Right lobe of liver (tissue), 6 donors: ENCODE measurements at places on chromosomes 4 and X. TPM values are rescaled to one million over a fixed set of nuclear protein-coding genes. Genes with fewer than 3 reads are reported as not detected.

- H3K27me3 ChIP-seq, result no peaks in the 10 kb centered on the region
- no peaks in the 10 kb centered on the region for H3K36me3 ChIP-seq
These were observed 48.6 kb downstream of the PDGFRA start for GRCh38 chr4:54277691-54278090.

GRCh38 chr4:67092351-67092750 is 453.0 kb downstream of the CENPC start:
- H3K27ac ChIP-seq, result no peak overlapping the region
- H3K27me3 ChIP-seq, result no peaks in the 10 kb centered on the region
- H3K4me1 ChIP-seq, result no peaks in the 10 kb centered on the region
- no peak for DNase-seq
- H3K4me3 ChIP-seq, result no peak overlapping the region

GRCh38 chrX:69155786-69156520 is 9.3 kb downstream of the PJA1 start:
- no peaks in the 10 kb centered on the region for H3K27me3 ChIP-seq
- no peak for DNase-seq
- H3K27ac ChIP-seq, result no peak overlapping the region
- no peak overlapping the region for H3K4me3 ChIP-seq

DNA sequence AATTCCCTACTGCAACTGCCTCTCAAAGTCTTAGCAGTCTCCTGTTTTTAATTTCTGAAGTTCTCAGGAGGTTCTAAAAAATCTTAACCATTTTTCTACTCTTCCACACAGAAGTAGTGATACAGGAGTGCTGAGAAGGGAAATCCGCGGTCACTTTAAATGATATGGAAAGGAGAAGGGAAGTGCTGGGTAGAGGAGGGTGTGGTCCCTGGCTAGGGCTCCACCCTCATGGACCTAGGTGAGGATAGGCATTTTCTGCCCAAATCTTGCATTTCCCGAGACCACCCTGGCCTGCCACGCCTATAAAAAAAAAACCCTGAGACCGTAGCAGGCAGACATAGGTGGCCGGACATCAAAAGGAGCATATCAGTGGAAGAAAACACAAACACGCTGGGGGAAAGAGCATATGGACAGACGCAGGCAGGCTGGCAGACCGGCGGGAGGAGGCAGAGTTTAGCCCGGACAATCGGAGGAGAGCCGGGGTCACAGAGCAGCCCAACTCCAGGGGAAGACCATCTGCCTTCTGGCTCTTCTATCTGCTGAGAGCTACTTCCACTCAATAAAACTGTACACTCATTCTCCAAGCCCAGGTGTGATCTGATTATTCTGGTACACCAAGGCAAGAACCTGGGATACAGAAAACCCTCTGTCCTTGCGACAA is 85.7 kb downstream of the POU3F4 start:
- no peak overlapping the region for H3K4me3 ChIP-seq
- no peaks in the 10 kb centered on the region for H3K27me3 ChIP-seq
- no peak for DNase-seq
- H3K36me3 ChIP-seq, result no peaks in the 10 kb centered on the region

DNA sequence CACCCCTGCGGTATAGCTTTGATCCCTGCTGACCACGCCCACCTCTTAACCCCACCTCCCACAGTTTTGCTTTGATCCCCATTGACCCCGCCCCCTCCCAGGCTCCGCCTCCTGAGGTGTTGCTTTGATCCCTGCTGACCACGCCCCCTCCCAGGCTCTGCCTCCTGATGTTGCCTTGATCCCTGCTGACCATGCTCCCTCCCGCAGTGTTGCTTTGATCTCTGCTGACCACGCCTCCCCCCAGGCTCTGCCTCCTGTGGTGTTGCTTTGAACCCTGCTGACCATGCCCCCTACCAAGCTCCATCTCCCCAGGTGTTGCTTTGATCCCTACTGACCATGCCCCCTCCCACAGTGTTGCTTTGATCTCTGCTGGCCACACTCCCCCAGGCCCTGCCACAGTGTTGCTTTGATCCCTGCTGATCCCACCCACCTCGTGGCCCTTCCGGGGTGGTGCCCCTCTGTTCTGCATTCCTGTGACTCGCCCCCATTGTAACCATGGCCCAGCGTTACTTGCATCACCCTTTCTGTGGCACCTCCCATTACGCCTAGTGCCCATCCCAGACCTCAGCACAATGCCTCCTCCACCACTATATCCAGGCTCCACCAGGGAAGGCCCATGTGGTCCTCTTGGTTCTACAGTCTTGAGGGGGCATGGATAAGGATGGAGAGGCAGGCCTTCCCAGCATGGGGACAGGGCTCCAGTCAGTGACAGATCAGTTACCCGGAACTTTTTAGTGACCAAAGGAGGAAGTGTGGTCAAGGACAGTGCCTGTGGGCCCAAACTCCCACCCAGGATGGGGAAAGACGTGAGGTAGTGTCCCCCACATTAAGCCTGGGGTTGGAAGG is 70.8 kb downstream of the ADRA2C start:
- no peaks in the 10 kb centered on the region for H3K27me3 ChIP-seq
- no peak overlapping the region for H3K4me3 ChIP-seq
- no peak overlapping the region for H3K27ac ChIP-seq
- H3K36me3 ChIP-seq, result no peaks in the 10 kb centered on the region

DNA sequence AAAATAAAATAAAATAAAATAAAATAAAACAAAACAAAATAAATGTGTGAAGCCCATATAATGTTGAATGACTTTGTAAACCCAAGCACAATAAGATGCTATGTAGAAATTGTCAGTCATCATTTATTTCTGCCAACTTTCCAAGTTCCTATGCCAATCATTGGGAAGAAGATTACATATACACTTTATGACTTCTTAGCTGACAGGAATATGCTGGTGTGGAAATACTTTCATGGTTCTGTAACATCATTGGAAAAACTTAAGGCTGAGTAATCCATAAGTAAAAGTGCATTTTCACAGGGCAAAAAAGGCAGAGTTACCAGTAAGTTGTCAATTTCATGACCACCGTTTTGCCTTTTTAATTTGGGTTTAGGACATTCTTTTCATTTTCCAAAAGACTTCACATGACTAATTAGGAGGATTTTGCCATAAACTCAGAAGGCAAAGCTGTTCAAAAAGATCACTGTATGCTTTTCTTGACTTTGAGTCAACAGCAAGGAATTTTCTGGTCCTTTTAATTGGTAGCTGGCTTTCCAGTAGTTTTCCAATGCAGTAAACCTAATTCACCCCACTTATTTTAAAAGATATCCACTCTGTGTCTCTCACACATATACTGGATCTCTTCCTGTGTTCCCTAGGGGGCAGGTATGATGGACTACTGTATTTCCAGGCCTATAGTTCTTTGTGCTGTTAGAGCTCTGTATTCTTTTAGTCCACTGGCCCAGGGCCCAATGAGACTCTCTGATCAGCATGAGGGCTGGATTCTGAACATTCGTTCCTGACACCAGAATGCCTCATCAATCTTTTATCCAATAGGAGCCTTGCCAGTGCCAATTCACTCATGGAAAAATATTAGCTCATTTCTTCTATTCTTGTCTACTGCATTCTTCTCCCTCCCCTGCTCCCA is 26.2 kb upstream of the SCRG1 start:
- no peak overlapping the region for H3K4me3 ChIP-seq
- H3K36me3 ChIP-seq, result no peaks in the 10 kb centered on the region
- H3K27me3 ChIP-seq, result no peaks in the 10 kb centered on the region

DNA sequence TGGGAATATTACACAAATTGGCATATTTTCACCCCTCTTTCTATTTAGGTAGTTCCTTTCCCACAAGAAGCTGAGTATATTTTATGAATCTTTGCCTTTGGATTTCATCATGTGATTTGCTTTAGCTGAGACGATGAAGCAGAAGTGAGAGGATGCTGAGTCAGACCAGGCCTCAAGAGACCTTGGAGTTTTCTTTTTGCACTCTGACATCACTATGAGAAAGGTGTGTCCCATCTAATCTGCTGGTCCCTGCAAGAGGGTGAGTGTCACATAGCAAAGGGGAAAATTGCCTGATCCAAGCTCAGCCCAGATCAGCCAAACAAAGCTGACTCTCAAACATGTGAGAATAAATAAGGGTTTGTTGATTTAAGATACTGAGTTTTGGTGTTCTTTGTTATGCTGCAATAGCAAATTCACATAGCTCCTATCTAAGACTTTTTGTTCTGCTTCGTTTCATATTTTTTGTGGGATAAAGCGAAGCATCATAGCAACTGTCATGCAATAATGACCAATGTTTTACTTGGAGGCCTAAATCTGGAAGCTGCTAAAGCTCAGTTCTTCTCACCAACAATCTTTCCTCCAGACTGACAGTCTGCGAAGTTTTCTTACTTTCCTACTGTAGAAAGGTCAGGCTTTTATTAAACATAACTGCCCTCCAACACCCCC is 176.9 kb downstream of the PDHA2 start:
- H3K36me3 ChIP-seq, result no peaks in the 10 kb centered on the region
- no peak overlapping the region for H3K27ac ChIP-seq
- no peak for DNase-seq
- no peak overlapping the region for H3K4me3 ChIP-seq

DNA sequence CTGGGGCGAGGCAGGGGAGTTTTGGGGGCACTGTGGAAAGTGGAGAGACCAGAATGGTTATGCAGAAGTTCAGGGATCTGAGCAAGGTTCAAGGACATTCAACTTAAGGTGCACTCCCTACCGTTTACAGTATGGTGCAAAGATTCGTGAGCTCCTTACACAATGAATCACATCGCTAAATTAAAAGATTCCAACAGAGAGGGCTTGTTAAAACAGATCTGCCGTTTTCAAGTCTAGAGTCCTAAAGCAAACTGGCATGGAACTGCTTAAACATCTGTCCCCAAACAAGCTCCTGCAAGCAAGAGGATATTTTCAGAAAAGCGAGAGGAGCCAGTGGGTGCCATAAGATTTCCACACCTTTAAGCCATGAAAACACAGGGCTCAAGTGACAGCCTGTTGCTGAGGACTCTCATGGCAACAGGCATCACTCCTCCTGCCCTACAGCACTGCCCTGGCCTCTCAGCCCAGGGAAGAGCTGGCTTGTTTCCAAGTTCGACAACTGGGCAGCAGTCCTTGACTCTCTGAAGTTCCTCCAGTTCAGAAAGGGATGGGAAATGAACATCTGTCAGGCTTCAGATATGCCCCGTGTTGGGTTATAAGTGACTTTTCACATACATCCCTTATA is 10.0 kb downstream of the FAM184B start:
- H3K4me3 ChIP-seq, result no peak overlapping the region
- H3K27ac ChIP-seq, result no peak overlapping the region
- no peak for DNase-seq
- no peaks in the 10 kb centered on the region for H3K36me3 ChIP-seq
- H3K4me1 ChIP-seq, result no peaks in the 10 kb centered on the region

DNA sequence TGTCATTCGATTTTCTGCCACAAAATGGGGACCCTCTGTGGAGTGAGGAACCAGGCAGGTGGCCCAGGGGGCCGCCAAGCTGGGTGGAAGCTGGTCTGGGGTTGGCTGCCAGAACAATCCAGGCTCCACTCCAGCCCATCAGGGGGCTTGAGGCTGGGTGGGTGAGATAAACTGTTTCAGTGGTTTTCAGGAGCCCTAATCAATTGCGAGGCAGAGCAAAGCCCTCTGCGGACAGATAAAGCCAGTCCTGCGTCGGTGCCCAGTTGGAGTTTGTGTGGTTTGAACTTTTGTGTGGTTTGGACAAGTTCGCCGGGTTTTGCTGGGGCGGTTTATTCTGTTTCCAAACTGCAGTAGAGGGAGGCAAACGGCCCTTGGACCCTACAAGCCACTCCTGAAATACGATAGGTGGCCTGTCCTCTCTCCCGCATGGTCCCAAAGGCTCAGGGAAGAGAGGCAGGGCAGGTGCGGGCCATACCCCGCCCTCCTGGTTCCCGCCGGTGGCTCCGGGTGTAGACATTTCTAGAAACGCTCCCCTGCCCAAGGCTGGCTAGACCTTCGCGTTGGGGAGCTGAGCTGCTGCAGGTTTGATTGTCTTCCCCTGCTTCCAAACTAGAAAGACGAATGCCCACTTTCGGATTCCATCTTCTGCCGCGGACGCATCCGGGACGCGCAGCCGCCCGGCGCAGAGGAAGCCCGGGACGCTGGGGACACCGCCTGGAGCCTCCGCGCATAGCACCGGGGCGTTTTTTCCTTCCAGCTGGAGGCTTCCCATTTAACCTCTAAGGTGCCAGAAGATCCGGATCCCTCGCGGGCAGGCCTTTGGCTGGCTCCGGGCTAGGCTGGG is 169.0 kb upstream of the BCOR start:
- H3K4me1 ChIP-seq, result no peaks in the 10 kb centered on the region
- peak overlapping the region; percentile 38 for H3K4me3 ChIP-seq
- H3K36me3 ChIP-seq, result no peaks in the 10 kb centered on the region
- peak; percentile 76 for DNase-seq

- no peak for DNase-seq
- H3K27ac ChIP-seq, result no peak overlapping the region
- H3K27me3 ChIP-seq, result no peaks in the 10 kb centered on the region
- H3K36me3 ChIP-seq, result no peaks in the 10 kb centered on the region
These were observed 34.7 kb upstream of the SEC24B start for GRCh38 chr4:109398928-109399327.

DNA sequence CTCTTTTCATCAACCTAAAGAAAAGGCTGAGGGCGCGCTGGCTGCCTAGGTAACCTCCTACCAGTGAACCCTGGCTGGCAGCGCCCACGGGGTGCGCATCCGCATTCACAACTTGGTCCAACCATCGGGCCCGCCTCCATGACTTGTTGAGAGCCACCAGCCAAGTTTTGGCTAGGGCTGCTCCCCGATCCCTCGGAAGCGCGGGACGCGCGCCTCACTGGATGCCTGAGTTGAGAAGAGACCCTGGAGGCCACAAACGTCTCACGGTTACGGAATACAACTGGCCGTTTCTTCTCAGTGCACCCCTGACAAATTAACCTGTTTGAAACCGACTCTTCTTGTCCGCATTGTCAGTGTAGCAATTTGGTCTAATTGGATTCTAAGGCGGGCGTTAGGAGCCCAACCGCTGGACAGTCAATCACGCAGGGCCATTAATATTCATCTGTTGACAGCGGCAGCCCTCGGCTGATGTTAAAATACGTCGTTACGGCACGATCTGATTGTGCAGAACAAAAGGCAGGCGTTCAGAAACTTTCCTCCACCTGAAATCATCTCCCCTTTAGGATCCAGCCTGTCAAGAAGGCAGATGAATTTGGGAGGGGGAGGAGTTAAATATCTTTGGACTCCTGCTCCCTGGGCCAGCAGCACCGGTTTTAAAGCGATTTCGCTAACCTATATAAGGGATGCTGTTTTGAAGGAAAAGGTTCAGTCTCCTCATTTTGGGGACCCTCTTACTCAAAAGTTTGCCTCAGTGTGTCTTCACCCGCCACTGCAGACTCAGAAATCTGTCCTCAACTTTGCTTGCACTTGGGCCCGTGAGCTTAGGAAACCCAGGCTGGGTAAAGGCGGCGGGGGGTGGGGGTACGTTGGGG is 1.2 kb downstream of the GPC3 start:
- no peak overlapping the region for H3K27ac ChIP-seq
- H3K27me3 ChIP-seq, result peaks cover 9% of the 10 kb centered on the region
- H3K4me3 ChIP-seq, result no peak overlapping the region
- DNase-seq, result no peak
- no peaks in the 10 kb centered on the region for H3K36me3 ChIP-seq
- H3K4me1 ChIP-seq, result no peaks in the 10 kb centered on the region

CCNA2 gene
- total RNA-seq, result 0.95 TPM

LEF1 gene
- total RNA-seq, result 0.42 TPM

MAGEA1 gene
- not detected for total RNA-seq

TMSB15C gene
- not detected for total RNA-seq

TEX13D gene
- not detected for total RNA-seq

ANK2 gene
- total RNA-seq, result 1.2 TPM
